ENCODE measurements at places on chromosomes 2 and 18.

GRCh38 chr2:105518897-105519296 lies 120.0 kb upstream of the FHL2 start:
- DNase-seq = no peak

DNA sequence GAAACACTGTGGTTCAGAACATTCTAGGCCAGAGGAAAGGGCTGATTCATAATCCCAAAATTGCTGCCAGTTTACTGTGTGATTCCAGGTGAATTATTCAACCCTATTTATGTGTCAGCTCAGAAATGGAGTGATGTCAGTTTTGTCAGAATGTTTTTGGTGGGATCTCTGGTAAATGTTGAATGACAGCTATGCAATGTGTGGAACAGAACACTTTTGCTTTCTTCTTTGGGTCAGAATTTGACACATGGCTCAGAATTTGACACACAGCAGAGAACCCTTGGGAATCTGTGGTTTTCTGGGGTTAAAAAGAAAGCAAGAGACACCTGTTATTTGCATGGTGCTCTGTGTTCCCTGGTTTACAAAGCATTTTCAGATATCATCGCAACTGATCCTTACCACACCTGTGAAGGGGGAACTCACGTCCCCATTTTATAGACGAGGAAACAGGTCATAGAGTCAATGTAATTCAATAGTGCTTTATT lies 1.6 kb upstream of the MTA3 start:
- DNase-seq = peak; percentile 29

- DNase-seq = no peak
Observed at GRCh38 chr2:99697811-99698568, 208.2 kb upstream of the REV1 start.

- DNase-seq = no peak
Observed at GRCh38 chr2:192042126-192042525, 152.6 kb downstream of the TMEFF2 start.

DNA sequence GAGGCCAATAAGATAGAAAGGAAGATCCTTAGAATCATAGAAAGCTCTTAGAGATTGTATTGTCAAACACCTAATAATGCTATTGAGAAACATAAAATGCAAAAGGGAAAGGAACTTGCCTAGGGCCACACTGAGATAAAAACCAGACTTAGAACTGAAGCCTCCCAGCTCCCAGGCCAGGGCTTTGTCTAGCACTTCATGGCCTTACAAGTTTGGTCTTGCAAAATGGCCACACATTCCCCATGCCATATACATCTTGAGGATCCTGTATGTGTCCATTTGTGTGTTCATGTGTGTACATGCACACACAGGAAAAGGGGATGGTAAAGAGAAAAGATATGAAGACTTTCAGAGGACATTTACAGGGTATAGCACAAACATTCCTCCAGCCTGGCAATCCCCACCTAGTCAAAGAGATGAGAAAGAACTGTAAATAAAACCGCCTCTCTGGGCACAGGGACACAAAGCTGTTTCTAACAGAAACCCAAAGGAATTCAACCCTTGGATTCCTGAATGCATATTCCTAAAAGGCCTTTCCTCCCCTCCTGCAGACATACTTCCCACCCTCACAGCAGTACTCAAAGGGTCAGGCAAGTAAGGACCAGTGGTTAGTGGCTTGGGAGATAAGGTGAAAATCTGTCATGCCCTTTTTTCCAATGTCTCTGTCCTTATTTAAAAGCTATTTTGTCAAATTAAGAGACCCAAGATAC lies 99.7 kb upstream of the KLHL29 start:
- DNase-seq = no peak

DNA sequence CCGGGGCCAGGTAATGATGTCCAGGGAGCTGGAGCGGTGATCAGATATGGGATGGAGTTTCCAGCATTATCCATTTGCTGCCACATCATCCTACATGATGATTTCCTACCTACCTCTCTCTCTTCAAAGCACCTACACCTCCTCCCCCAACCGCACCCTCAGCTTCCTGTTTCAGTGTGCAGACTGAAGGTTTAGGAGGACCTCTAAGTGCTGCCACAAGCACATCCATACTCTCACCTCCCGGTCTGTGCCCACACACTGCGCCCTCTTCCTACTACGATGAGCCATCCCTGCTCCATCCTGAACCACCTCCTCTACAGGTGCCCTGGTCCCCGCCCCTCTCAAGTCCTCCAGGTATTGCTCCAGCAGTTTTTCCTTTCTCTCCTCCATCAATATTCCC lies 123.7 kb downstream of the ALPK2 start:
- DNase-seq = no peak

DNA sequence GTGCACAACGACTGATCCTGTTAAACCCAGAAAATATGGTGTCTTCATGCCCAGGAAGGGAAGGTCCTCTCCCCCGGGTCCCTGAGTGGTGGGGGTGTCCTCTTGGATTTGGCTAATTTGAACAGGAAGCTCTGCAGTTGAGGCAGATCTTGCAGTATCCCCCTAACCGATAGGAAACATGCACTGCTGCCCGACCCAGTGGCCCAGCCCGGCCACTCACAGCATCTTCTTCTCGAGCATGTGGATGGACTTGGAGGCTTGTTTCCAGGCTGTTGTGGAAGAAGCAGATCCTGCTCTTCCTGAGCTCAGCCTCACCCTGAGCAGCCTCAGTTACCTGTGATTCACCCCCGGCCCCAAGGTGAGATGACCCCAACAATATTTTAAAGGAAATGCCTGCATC lies 46.4 kb upstream of the ASB1 start:
- DNase-seq = no peak

DNA sequence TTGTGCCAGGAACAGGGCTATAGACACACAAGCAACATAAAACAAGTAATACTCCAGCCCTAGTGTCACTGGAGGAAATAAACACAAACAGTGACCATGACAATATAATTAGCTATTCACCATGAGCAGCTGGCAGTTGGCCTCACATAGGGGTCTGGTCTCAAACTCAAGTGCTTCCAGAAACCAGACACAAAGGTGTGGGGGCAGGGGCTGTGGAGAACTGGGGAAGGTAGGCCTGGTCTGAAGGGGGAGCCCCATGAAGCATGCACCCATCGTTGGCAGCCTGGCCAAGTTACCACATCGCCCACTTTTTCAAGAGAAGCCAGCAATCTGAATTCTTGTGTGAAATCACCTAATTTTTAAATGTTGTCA lies 49.5 kb upstream of the SP3 start:
- DNase-seq = no peak

DNA sequence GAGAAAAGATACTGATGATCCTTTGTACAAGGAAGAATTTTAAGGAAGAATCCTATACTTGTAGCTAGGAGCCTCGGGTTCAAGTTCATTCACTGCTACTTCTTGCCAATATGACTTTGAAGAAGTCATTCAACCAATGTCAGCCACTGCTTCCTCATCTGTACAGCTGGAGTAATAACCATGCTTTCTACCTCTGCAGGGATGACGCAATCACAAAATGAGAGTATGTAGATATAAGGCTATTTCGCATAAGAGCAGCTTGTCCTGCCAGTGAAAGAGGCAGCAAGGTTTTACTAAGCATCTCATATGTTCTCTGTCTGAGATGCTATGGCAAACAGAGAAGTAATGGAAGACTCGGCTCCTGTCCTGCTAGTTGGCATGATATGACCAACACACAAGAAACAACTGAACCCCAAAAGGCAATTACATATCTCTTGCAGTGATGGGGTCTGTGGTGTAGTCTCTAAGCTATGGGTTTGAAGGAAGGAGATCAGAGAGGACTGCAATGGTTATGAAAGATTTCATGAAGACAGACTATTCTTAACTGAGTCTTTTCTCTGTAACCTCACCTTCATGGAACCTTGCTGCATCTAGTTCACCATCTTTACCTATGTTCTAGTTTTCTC lies 9.2 kb downstream of the AAK1 start:
- no peak for DNase-seq

GRCh38 chr2:145380436-145381017 lies 860.6 kb upstream of the ZEB2 start:
- DNase-seq = no peak
